ENCODE measurements at places on chromosomes 5 and 9.

GRCh38 chr9:133730994-133731715, 7.0 kb downstream of the SARDH start:
- DNase-seq = no peak

- peak; percentile 15 for DNase-seq
These were observed 39.4 kb downstream of the RNF44 start for GRCh38 chr5:176497852-176498251.

- no peak for DNase-seq
These were observed 106.5 kb upstream of the PRRC1 start for GRCh38 chr5:127410959-127411358.

GRCh38 chr5:172035049-172035448, 28.6 kb upstream of the FBXW11 start:
- DNase-seq = no peak

GRCh38 chr5:6676702-6677101, 36.5 kb upstream of the TENT4A start:
- DNase-seq = no peak

- DNase-seq = peak; percentile 96
These were observed 126.8 kb upstream of the STC2 start for GRCh38 chr5:173454736-173455598.

DNA sequence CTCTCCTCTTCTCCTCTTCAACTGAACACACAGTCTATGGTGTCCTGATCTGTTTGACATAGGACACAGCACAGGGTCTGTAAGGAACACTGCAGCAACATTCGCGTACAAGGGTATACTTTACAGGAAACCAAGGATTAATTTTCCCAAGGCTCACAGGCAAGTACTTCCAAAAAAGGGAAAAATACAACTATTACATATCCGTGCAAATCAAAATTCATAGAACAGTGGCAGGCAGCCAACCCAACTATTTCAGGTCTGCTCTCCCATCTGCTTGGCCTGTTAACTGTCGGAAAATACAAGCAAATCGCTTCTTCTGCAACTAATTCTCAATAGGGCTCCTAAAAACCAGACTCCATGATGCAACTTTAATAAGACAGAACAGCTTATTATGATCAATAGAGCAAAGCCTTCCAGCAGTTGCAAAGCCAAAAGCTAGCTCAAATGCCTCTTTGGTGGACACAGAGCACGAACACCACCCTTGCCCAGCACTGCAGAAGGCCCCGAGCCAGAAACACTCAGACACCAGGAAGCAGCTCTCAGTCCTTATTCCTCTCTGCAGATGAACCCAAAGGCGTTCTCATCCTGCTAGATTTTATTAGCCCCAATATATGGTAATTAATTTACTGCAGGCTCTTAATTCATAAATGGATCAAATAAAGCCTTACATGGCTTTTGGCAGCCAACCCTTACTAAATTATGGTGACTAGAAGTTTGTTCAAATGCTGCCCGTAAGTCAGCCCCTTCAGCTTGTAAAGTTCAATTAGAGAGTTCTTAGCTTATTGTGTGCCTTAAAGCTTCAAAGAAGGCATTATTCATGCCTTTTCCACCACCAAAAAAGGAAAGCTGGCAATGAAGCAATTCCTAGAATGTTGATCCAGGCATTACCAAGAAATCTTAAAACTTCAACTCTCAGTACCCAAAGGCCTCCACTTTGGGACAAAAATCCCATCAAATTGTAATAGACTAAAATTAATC, 68.8 kb downstream of the ZNF608 start:
- DNase-seq = peak; percentile 68

DNA sequence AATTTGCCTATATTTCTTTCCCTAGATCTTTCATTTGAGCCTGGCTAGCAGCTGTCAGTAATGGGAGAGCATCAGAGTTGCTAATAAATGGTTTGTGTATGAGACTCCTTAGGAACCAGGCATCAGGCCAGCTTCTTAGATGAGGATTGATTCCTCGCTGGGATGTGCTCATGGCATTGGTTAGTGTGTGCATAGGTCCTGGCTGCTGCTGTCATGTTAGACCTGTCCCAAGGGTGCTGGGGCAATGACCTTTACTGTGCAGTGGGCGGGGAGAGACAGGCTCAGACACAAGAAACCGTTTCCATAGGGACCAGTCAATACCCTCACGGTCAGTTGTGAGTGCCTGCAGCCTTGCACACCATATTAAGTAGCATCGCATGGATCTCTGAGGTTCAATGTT, 112.3 kb upstream of the NR3C1 start:
- DNase-seq = peak; percentile 33

GRCh38 chr9:38257626-38258215, 134.8 kb upstream of the ALDH1B1 start:
- no peak for DNase-seq

DNA sequence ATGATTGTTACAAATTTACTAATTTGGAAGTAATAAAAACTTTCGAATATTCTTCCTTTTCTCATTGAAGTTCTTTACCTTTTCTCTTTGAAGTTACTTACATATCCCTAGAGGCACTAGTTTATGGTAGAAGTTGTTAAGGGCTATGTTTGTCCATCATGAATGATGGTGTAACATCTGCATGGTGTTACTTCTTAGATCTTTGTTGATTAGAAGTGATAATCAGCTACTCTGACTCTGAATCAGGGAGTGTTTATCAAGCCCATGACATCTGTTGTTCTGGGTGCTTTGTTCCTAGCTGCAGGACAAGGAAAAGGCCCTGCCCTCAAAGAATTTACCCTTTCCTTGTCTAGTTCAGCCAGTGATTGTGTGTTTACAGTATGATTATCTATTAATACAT, 32.9 kb downstream of the MAP3K1 start:
- DNase-seq = no peak

GRCh38 chr9:4603830-4604229, 58.3 kb upstream of the PLPP6 start:
- no peak for DNase-seq

DNA sequence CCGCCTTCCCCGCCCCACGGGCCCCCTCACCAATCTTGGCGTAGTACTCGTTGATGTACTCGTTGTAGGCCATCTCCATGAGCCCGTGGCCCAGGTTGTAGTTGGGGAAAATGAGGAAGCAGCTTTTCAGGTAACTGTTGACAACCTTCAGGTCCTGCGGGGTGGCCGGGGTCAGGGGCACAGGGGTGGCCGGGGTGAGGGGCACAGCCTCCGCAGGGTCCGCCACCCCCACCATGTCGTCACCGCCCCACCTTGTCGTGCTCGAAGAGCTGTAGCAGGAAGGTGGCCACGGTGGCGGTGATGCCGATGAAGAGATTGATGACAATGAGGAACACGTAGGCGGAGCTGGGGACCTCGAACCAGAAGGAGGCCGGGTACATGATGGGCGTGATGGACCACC, 14.8 kb upstream of the CLIC3 start:
- DNase-seq = no peak

DNA sequence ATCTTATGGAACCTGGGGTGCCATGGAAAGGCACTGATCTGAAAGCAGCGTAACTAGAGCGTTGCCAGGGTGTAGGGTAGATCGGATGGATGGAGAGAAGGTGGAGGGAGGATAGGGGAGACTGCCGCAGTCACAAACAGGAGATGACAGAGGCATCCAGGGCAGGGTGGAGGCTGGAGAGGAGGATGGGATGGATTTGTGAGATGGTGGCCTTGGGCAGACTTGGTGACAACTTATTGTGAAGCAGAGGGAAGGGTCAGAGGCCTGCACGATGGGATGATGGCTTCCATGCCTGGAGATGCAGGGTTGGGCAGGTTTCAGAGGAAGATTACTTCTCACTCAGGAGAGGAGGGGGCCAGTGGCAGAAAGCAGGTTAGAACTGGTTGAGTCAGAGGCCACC, 2.4 kb downstream of the GLIPR2 start:
- DNase-seq = no peak

DNA sequence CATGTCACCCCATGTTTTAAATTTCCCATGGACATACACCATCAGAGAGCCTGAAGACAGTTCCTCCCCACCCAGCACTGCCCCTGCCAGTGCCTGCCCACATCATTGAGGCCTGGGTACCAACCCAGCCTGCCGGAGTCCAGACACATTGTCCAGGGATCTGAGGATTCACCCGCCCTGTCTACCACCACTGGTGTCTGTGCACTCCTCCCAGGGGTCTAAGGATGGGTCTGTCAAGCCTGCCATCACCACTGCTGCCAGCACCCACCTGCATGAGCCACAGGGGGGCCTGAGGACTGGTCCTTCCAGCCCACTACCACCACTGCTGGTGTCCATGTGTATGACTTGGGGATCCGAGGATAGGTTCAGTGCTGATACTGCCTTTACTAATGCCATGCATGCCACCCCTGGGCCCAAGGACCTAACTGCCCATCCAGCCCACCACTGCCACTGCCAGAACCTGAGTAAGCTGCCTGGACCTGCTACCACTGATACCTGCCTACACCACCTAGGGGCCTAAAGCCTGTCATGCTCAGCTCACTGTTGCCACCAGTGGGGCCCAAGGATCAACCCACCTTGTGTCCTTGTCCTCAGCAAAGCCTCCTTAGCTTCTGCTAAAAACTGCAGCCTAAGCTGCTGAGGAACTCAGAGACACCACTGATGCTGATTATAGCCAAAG, 137.8 kb downstream of the GIN1 start:
- DNase-seq = no peak

- DNase-seq = no peak
These were observed 94.9 kb upstream of the MINAR2 start for GRCh38 chr5:129653057-129653375.

DNA sequence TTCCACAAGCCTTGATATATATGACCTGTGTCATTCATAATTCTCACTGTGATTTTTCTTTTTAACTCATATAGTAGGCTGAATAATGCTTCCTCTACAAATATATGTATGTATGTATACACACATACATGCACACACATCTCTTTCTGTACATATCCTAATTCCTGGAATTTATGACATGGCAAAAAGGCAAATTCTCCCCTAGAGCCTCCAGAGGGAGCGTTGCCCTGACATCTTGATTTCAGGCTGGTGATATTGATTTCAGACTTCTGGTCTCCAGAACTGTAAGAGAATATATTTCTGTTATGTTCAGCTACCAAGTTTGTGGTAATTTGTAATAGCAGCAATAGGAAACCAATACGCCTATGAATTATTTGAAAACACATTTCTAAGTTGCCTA, 166.6 kb upstream of the GAS1 start:
- DNase-seq = no peak

DNA sequence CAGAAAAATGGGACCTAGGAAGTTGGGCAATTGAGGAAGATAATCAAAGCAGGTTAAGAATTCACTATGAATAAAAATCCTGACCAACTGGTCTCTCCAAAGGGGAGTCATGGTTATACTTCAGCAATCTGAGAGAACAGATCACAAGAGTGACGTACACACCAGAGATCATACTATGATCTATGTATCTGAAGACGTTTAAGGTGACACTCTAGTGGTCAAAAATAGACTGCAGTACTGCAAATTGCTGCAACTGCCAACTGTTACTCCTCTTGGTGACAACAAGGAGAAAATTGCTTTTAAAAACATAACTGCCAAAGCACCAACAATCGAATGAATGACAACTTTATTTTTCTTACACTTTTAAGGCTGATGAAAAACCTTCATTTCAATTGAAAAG, 4.9 kb downstream of the AK6 start:
- peak; percentile 54 for DNase-seq

GRCh38 chr9:114968671-114969070, 38.3 kb upstream of the TNFSF8 start:
- peak; percentile 62 for DNase-seq

DNA sequence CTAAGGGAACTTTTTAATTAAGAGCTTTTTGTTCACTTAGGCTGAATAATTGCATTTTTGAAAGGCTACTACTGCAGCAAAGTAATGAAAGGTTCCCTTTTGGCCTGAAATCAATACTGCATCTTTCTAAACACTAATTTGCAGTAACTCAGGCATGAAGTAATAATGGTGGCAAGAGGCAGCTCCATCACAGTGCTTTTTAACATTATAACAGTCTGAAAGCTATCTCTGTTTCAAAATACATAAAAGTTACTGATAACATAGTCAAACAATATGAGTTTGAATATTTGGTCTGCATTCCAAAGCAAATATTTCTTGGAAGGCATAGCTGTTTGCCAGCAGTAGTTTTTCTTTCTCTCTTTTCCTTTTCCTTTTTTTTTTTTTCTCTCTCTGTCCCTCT, 113.4 kb downstream of the FBN2 start:
- DNase-seq = peak; percentile 34

GRCh38 chr9:37624073-37624472, 26.7 kb upstream of the FRMPD1 start:
- no peak for DNase-seq

DNA sequence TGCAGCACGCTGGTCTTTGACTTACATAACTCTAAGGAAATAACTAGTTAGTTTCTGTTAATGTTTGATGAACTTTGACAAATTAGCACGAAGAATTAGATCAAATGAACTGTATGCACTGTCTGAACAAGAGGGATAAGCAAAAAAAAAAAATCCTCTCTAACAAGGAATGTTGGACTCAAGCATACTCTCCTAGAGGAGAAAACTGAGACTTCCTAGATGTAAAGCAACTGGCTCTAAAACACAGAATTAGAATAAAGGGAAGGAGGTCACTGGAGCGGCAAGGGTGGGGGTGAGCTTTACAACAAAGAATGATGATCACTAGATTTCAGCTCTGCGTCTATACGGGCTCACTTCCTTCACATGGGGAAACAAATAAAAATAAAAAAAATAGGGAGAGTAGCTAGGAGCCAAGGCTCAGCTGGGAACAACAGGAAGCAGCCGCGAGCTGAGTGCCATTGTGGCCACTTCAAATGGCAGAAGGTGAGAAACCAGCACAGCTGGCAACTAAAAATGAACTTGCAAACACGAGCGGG, 48.7 kb upstream of the CEMIP2 start:
- no peak for DNase-seq

GRCh38 chr5:156339139-156339841, 12.3 kb downstream of the SGCD start:
- DNase-seq = no peak

DNA sequence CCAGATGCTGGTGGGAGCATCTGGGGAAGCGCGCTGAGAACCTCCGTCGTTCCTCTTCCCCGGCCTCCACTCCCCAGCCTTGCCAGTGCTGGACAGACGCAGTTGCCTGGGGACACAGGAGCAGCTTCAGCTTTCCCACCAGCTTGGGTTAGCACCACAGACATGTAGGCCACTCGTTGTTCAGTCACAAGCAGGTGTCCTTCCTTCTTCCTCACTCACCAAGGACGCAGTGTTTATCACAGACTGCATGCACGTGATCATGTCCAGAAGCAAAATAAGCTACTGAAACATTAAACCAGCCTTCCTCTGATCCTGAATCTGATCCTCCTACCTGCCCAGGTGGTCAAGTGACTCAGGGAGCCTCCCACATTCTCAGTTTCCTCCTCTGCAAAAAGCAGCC, 232.9 kb downstream of the SYK start:
- no peak for DNase-seq

- no peak for DNase-seq
These were observed 143.7 kb downstream of the SCAMP1 start for GRCh38 chr5:78503958-78504653.

- no peak for DNase-seq
These were observed 132.4 kb downstream of the KCNIP1 start for GRCh38 chr5:170636206-170636605.

- DNase-seq = no peak
These were observed 193.1 kb downstream of the GABBR2 start for GRCh38 chr9:98515506-98516204.

- no peak for DNase-seq
These were observed 13.7 kb downstream of the SMC2 start for GRCh38 chr9:104107799-104108198.

- DNase-seq = peak; percentile 64
These were observed 79.2 kb downstream of the C9orf152 start for GRCh38 chr9:110128664-110129329.

GRCh38 chr5:149490599-149491485, 60.4 kb downstream of the CSNK1A1 start:
- no peak for DNase-seq

Measured in choroid plexus epithelial cell (primary cell).